ENCODE measurements at places on chromosomes 11 and 22.

DNA sequence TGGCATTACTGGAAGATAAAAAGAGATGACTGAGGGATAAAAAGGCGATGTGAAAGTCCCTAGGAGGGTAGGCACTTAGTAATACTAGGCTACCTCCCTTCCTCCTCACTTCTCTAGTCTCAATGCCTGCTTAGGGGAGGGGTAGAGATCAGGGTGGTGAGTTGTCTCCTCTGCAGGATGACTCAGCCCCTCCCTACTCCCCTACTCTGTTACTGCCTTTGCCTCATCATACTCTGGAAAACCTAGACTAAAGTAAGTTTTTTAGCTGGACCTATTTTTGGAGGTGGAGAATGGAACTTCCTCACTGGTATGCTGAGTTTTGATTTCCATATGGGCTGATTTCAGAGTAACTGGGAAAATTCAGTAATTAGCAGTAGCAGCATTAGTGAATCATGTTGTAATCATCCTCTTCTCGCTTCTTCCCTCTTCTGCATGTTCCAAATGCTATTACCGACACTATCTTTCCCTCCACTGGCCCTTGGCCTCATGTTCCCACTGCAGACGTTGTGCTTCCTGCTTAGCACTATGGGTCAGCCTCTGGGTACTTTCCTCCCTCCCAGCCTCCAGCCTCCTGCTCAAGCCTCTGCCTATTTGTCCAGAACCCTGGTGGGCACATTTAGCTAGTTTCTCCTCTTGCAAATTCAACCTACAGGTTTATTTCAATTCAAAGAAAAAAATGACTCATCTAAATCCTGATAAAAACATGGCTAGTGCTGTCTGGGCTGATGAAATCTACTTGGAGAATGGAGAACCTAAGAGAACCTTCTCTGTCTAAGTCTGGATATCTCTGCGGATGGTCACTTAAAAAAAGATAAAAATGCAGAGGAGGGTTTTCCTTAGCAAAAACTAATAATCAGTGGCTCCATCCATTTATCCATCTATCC, 281.7 kb downstream of the ST3GAL4 start:
- DNase-seq = no peak

DNA sequence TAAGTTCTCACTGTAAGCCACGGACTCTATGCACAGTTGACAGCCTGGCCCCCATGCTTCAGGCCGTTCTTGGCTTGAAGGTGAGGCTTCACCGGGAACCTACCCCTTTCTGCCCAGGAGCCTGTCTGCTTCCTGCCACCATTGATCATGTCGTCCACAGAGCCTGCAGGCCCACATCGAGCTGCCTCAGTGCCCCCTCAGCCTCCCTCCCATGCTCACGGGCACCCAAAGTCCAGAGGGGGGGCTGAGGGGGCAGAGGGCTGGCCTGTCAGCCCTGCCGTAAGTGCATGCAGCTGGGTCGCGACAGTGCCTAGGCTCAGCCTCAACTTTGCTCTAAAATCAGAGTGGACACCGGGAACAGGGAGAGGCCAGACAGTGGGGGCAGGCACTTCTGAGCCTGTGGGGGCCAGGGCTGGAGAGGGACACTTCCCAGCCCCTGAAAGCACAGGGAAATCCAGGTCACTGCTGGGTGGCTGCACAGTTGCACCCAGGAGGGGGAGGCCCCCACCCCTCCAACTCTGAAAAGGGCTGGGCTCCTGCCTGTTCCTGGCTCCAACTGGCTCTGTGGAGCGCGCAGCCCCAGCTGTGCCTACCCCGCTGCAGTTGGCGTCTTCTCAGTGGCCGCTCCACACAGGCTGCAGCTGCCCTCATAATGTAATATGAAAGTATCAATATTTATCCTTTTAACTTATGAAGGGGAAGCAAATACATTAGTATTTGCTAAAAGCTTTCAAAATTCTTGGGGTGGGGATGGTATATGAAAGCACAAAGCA, 598.6 kb downstream of the DLG2 start:
- DNase-seq = no peak

- DNase-seq = no peak
Measured at GRCh38 chr22:20588843-20589581, 81.6 kb downstream of the MED15 start.

GRCh38 chr11:100808904-100809491, 121.9 kb downstream of the ARHGAP42 start:
- DNase-seq = peak; percentile 94

DNA sequence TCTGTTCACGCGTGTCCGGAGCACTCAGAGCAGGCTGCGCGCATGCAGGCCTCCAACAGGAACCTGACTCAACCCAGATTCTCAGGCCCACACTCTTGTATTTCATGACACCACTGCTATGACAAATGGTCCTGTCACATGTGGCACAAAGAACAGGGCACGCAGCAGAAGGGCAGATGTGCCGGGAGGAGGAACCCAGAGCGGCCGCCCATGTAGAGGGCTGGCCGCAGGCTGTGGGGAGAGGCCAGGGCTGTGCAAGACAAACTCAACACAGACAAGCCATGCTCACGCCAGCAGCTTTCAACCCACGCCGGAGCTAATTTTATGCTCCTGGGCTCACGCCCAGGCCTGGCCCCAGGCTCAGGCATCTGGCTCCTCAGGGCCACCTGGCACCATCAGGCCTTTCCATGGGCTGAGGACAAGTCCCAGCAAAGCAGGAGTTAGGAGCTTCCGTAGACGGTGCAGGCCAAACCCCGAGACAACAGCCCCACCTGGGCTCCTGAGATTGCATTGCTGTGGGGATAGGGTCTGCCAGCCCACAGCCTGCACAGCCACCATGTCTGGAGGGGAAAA, 40.0 kb downstream of the DUSP8 start:
- peak; percentile 77 for DNase-seq

DNA sequence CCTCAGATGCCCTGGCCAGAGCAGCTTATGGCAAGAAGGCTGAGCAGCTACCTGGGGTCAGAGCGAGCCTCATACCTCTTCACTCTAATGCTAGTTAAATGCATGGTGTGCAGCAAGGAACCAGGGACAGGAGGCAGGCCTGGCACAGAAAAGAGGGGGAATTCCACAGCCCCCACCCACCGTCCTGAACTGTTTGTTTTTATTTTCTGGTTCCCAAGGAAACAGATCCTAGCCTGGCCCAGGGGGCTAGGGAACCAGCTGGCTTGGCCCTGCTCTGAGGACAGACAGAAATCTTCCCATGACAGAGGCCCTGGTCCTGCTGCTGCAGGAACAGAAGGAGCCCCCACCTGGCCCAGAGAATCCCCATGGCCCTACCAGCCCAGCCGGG, 40.4 kb downstream of the SLCO2B1 start:
- DNase-seq = no peak

DNA sequence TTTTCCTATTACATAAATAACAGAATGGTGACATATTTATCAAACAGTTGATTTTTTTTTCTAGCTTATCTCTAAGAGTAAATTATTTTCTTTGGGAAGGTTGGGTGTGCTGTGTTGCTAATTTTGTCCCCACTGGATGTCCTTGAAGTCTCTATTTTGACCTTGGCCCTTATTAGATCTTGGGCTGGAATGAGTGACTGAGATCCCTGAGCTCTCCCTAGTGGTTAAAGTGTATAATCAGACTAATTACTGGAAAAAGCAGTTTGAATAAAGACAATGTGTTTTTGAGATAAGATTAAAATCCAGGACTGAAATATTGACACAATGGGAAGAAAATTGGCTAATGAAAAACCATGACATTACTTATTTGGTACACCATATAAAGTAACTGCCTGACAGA, 56.1 kb downstream of the AASDHPPT start:
- DNase-seq = no peak

GRCh38 chr11:86931548-86932258, 23.5 kb downstream of the FZD4 start:
- DNase-seq = peak; percentile 57

GRCh38 chr11:58780578-58780977, 48.8 kb upstream of the GLYAT start:
- DNase-seq = no peak

DNA sequence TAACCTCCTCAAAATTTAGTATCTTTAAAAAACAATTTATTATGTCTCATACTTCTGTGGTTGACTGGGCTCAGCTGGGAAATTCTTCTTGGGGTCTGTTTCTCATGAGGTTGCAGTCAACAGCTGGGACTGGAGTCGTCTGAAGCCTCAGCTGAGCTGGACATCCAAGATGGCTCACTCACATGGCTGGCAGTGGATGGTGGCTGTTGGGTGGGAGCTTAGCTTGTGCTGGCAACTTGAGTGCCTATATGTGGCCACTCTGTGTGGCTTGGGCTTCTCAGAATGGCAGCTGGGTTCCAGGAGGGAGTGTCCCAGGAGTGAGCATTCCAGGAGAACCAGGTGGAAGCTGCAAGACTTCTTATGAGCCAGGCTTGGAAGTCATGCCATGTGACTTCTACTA, 13.2 kb downstream of the THY1 start:
- no peak for DNase-seq

DNA sequence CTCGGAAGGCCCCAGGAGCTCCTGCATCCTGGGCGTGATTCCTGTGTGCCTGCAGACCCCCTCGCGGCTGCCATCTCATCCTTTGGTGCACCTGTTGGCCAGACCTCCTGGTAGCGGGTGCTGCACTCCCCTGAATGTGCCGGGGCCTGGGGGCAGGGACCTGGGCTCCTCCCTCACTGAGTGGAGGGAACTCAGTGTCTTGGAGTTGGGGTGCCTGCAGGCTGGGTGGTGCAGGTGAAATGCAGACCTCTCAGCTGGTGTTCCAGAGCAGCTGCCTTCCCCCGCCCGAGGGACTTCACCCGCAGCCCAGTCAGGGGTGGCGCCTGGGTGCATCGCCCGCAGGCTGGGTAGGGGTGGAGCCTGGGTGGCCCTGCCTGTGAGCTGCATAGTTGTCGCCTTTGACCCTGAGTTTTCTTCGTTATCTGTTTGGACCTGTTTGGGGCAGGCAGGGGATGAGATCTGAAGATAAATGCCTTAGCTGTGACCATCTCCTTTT, 31.4 kb downstream of the LRP5 start:
- DNase-seq = no peak

DNA sequence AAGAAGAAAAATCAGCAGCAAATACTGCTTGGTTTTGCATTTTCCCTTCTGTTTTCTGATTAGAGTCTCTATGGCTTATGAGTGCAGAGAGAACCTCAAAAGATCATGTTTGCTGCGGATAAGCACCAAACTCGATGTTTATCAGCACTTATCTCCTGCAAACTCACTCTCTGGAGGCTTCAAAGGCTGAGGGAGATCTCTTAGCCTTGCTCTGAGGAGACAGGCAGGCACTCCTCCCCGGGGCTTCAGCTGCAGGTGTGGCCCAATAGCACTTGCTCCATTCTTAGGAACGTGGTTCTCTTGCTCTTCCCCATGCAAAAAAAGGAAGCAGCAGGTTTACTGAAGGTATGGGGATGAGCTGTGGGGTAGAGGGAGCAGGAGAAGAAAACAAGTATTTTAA, 45.1 kb downstream of the FLI1 start:
- no peak for DNase-seq

GRCh38 chr22:47036936-47037485, 274.6 kb downstream of the TBC1D22A start:
- DNase-seq = no peak

- DNase-seq = no peak
Measured at GRCh38 chr11:118552341-118552740, 13.4 kb downstream of the IFT46 start.

- DNase-seq = no peak
Measured at GRCh38 chr11:35292279-35292678, 127.1 kb downstream of the SLC1A2 start.

- DNase-seq = no peak
Measured at GRCh38 chr22:46828323-46828900, 66.0 kb downstream of the TBC1D22A start.
